ENCODE measurements at places on chromosomes 2 and 18.

DNA sequence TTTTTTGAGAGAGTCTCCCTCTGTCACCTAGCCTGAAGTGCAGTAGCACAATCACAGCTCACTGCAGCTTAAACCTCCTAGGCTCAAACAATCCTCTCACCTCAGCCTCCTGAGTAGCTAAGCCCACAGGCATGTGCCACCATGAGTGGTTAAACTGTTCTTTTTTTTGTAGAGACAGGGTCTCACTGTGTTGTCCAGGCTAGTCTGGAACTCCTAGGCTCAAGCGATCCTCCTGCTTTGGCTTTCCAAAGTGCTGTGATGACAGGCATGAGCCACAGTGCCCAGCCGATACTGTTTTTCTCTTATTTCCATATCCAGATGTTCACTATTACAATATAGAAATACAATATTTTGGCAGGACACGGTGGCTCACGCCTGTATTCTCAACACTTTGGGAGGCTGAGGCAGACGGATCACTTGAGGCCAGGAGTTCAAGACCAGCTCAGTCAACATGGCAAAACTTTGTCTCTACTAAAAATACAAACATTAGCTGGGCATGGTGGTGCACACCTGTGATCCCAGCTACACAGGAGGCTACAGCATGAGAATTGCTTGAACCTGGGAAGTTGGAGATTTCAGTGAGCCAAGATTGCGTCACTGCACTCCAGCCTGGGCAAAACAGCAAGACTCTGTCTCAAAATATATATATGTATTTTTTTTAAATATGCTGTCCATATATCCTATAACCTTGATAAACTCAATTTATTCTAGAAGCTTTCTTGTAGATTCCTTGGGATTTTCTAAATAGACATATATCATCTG, 24.7 kb downstream of the WDR33 start:
- DNase-seq: no peak

DNA sequence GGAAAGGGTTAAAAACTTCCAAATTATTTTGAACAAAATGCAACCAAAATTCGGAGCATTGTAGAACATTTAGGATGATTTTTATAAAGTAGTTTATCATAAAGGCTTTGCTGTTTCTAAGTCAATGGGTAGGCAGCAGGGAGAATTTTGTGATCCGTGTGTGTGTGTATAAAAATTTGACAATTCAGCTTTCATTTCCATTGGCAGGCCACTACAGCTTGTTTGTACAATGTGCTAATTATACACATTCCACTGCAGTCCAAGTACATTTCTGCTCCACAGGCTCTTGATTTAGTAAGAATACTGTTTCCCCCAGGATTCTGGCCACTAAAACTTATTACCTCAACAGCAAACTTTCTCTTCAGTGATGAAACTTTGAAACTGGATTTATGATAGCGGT, 71.8 kb upstream of the LTBP1 start:
- no peak for DNase-seq

DNA sequence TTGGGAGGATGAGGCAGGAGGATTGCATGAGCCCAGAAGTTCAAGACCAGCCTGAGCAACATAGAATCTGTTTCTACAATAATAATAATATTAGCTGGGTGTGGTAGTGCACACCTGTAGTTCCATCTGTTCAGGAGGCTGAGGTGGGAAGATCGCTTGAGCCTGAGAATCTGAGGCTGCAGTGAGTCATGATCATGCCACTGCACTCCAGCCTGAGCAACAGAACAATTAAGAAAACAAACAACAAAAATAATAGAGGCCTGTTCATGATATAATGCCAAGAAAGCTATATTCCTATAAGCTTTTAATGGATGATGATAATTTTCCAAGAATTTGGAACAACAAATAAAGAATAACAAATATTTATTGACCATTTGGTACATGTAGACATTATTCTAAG, 6.9 kb upstream of the CCBE1 start:
- DNase-seq: no peak

DNA sequence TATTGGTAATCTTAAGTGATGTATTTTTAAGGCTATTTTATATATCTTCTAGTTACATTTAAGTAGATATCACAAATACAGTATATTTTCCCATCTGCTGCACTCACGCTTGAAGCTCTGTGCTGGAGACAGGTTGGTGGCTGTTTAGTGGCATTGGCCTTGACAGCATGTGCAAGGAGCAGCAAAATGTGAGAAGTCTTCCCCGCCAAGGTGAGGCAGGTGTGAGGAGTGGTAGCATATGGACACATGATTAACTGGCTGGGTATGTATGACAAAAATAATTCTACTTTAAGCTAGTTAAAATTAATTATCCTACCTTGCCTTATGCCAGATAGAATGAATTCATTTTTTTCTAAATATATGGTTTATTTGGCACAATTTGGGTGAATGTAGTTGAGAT, 117.2 kb downstream of the CCDC102B start:
- DNase-seq: no peak

DNA sequence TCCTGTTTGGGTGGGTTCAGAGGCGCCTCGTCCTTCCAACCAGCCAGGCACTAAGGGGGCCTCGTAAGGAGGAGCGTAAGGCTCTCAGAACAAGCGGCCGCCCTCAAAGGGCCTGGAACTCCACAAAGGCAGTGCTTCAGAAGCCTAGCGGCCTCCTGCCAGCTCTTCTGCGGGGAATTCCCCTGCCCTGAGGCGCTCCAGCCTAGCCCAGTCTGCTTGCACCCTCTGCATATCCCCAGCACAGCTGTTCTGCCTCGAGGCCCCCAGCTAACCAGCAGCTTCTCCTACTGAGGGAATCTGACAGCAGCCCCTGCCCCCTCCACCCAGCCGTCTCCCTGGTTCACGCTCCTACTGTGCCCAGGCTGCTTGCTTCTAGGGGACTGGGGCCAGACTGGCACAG, 265.9 kb downstream of the TFCP2L1 start:
- no peak for DNase-seq

DNA sequence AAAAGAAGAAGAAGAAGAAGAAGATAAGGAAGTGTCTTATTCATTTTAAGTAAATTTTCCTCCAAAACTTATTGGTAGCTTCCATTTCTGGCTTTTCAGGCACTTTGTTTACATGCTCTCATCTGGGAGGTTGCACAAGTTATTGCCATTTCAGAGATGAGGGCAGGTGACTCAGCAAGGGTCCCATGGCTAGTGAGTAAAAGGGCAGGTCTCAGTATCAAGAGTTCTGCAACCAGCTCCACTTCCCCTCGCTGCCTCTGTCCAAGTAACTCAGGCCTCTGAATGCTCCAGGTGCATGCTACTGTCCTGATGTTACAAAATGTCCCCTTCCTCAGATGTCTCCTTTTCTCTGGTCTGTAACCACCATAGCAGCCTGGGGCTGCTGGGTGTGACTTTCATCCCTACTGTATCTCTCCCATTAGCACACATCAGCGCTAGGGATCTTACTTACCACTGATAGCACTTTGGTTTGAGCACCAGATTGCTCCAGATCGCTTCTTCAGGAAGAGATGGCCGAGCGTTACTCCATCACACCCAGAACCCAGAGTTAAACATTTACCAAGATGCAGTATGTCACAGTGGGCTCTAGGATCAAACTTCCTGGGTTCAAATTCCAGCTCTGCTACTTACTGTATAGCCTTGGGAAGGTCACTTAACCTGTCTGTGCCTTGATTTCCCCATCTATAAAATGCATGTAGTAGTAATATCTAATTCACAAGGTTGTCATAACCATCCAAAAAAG, 57.4 kb upstream of the LAPTM4A start:
- no peak for DNase-seq

GRCh38 chr2:232478571-232479340, 8.9 kb downstream of the ECEL1 start:
- no peak for DNase-seq

DNA sequence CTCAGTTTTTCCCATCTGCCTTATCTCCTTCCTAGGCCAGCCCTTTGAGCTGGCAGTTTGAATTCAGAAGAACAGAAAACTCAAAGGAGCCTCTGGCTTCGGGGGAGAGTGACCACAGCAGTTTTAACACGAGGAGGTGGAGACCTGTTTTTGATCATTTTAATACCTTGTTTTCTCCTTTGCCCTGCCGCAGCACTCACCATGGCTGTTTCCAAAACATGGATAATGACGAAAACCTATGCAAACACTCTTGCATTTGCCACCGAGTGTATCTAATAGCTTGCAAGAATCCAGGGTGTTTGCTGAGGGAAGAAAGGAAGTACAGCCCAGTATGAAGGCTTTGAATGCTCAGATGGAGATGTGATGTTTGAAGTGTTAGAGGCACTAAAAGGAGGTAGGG, 167.1 kb downstream of the PRKCE start:
- no peak for DNase-seq

DNA sequence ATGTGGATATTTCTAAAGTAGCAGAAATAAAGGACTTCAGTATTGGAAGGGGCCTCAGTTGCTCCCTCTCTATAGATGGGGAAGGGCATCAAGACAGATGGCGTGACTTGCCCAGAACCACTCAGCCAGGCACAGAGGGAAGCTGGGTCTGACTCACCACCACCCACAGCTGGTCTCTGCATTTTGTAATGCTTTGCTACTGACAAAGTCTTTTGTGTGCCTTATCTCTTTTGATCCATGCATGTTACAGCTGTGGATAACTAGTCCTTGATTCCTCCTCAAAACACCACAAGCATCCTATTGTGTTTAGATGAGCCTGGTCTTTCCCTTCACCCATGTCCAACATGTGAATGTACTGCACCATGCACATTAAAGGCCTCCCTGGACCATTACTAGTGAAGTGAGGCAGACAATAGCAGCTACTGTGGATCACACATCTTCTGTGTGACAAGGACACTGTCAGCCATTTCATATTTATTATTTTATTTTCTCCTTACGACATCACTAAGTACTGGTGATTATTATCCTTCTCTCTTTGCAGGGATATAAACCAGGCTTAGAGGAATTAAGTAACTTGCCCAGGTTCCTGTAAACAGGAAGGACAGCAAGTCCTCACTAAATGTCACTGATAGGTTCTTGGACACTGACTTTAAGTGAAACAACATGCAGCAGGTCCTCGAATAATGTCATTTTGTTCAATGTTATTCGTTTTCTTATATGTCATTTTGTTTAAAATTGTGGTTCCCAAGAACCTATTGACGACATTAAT, 29.6 kb upstream of the IL37 start:
- DNase-seq: no peak

- DNase-seq: no peak
These were observed 3.7 kb upstream of the ZEB2 start for GRCh38 chr2:144523596-144524117.

DNA sequence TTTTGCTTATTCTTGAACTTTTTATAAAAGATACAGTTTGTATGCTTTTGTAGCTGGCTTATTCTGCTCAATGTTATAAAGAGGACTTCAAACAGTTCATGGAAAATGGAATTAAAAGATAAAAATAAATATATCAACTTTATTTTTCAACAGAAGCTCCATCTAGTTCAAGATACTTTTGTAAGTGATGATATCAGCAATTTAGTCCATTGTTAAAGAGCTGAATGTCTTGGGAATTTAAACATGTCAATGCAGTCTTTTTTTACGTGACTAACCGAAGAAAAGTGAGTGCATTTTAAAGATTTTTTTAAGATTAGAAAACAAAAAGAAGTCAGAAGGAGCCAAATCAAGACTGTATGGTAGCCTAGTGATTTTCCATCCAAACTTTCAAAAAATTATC, 85.4 kb upstream of the CHST9 start:
- no peak for DNase-seq

DNA sequence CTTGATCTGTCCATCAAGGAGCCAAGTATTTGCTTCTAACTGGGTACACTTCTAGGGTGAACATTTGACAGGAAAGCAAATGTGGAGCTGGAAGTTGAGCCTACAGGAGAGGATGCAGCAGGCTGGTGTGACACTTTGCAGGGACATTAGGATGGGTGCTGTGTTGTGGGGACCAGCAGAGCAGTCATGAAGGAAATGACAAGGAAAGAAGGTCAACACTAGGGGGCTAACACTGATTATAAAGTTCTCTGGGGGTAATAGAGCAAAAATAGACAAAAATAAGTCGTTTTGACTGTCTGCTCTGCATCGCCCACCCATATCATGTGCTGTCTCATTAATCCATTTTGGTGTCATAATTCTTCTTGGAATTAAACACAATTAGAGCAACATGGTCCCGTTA, 652.4 kb downstream of the STK39 start:
- DNase-seq: no peak

GRCh38 chr2:127389778-127390435, 2.1 kb upstream of the MAP3K2 start:
- no peak for DNase-seq

- DNase-seq: no peak
These were observed 150.3 kb downstream of the TFCP2L1 start for GRCh38 chr2:121134728-121135127.

DNA sequence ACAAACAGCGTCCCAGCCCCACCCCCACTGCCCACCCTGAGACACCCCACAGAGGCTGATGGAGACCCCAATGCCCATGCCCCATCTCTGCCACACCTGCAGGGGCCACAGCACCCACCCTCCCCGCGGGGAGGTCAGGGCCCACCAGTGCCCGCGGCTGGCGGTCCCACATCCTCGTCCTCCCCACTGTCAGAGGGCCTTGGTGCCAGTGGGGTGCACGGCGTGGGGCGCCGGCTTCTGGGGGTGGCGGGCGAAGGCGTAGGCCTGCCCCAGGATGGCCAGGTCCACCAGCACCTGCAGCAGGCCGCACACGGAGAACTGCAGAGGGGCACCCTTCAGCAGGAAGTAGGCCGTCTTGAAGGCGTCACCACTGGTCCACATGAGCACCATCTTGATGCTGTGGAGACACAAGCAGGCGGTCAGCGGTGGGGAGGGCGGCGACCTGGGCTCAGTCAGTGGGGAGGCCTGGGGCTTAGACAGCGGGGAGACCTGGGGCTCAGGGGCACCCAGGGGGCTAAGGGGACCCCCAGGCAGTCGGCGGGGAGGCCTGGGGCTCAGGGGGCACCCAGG, 47.6 kb downstream of the SLC66A2 start:
- no peak for DNase-seq

GRCh38 chr2:30194421-30194820, 36.9 kb upstream of the LBH start:
- DNase-seq: no peak

- DNase-seq: no peak
These were observed 238.0 kb upstream of the COPS8 start for GRCh38 chr2:236847538-236848263.

DNA sequence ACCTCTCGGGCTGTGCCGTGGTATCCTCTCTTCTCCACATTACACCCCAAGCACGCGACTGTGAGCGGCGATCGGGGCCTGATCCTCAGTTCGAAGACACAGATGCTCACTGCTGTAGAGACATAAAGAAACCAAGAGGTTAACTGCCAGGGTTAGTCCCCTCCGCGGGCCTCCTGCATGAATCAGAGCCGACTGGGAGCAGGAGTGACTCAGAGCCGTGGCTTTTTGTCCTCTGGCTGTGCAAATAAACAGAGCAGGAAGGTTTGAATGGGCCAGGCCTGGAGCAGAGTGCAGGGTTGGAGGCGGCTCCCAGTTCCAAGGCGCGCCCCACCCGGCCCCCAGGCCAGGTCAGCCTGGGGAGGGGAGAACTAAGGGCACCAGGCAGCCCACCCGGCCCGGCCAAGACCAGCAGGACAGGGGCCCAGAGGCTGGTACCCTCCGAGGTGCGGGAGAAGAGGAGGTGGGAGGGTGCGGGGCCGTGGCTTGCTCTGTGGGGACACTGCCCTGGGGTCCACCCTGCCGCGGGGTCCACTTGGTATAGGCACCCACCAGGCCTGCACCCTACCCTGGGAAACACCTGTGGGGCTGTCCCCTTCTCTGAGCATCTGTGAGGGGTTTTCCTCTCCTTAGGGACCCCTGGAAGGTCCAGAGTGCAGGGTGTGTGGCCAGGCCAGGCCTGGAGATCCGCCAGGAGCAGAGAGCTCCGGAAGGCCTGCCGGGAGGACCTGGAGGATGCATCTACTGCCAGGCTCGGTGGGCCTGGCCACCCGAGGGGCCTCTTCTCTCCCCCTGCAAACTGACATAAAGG, 16.5 kb downstream of the TWIST2 start:
- DNase-seq: peak; percentile 55
